ENCODE measurements at places on chromosomes 11 and 22.

- no peak for DNase-seq
Measured at GRCh38 chr11:128180441-128181087, 406.8 kb downstream of the ETS1 start.

DNA sequence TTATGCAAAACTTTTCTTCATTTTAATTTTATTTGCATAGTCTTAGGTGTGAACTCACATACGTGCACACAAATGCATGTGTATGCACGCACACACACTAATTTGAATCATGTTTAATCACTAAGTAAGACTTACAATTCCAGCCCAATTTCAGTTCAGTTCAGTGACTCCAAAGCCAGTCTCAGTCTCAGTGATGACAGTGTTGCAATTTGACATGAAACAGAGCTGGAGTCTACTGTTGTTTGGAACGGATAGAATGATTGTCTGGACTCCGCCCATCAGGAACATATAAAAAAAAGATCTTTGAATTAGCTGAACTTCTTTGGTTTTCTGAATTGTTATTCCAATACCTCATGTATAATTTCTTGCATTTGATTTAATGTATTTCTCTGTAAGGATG, 14.9 kb upstream of the OR51S1 start:
- no peak for DNase-seq

- no peak for DNase-seq
Measured at GRCh38 chr11:40054631-40055030, 1404.8 kb downstream of the LRRC4C start.

DNA sequence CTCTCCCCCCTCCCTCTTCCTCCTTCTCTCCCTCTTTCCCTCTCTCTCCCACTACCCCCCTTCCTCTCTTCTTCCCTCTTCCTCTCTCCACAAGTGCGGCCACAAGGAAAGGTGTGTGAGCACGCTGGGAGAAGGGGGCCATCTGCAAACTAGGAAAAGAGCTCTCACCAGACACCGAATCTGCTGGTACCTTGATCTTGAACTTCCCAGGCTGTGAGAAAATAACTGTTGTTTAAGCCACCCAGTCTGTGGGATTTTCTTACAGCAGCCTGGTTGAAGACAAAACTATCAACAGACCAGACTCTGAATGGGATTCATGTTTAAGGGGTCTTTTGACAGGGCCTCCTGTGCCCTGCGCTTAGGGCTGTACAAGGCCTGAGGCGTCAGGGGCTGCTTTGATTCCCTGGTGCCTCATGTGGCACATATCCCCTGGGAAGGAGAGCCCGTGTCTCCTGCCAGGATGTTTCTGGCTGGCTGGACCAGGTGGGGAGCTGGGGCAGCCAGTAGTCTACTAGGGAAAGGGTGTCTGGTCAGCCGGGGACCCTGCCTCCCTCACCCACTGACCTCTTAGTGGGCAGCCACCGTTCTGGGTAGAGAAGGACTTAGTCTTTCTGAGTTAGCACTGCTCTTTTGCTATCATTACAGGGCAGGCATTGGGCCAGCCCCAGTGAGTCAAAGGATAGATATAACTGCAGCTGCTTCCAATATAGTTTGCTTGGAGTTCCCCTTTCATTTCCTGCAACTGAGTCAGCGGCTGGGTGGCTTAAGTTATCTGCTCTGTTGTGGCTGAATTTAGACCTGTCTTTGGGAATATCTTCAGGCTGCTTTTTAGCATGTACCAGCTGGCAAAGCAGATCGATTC, 6.2 kb downstream of the PANX1 start:
- DNase-seq: peak; percentile 79

DNA sequence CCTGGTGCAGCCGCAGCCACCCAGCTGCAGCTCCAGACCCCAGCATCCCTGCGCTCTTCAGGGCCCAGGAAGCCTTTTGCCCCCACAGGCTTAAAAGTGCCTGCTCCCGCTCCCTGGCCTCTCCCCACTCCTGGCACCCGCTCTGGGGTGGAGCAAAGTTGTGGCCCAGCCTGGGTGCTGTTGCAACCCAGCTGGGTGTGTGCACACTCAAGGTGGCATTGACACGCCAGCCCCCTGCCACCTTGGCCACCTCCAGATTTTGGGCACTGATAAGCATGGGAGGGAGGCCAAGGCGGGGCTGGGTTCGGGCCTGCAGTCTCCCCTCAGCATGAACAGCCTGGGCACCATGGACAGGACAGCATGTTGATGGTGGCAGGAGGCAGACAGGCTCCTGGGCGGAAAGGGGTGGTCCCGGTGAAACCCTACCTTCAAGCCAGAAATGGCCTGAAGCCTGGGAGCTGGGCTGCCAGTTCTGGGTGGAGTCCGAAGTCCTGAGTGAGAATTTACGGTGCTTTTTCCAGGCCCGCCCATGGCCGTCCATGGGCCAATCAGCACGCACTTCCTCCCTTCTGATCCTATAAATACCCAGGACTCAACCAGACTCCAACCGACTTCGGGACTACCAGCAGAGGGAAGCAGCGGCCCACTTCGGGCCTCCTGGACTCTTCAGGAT, 23.6 kb upstream of the RNASEH2C start:
- peak; percentile 79 for DNase-seq

GRCh38 chr11:20026629-20027555, 133.4 kb downstream of the DBX1 start:
- no peak for DNase-seq

DNA sequence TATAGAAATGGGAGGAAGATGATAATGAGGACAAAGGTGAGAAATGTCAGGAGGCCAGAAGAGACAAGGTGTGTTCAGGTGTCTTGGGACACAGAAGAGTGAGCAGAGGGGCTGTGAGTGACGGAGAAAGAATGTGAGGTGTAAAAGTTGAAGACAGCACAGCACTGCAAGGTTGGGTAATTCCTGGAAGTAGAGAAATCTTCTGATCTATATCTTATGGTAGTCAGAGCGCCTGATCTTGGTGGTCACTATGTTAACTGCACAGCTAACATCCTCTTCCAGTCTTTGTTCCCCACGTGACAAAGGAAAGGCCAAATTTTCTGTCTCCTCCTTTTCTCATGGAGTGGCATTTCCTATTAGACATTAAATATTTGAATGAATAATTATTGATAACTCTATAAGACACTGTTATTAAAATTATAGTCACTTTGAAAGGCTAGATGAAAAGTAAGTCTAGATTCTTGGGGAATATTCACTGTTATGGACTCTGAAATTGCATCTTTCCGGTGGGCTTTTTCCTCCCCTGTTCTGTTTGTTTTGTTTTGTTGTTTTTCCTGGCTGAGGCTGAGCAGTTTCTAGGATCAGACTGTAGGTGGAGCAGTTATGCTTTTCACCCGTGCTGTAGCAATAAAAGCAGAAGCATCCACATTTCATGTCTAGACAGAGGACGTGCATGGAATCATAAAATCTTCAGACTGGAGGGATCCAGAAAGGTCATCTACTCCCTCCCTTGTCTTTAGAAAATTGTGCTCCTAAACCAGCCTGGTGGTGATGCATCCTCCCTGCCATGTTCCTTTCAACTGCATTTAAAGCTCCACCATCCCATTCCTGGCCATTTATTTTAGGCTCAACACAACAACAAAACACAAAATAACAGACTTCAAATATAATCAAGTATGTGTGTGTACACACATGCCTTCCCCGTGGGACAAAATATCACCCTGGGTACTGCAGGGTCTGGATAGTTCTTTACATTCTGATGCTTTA, 26.6 kb downstream of the SC5D start:
- DNase-seq: peak; percentile 62

DNA sequence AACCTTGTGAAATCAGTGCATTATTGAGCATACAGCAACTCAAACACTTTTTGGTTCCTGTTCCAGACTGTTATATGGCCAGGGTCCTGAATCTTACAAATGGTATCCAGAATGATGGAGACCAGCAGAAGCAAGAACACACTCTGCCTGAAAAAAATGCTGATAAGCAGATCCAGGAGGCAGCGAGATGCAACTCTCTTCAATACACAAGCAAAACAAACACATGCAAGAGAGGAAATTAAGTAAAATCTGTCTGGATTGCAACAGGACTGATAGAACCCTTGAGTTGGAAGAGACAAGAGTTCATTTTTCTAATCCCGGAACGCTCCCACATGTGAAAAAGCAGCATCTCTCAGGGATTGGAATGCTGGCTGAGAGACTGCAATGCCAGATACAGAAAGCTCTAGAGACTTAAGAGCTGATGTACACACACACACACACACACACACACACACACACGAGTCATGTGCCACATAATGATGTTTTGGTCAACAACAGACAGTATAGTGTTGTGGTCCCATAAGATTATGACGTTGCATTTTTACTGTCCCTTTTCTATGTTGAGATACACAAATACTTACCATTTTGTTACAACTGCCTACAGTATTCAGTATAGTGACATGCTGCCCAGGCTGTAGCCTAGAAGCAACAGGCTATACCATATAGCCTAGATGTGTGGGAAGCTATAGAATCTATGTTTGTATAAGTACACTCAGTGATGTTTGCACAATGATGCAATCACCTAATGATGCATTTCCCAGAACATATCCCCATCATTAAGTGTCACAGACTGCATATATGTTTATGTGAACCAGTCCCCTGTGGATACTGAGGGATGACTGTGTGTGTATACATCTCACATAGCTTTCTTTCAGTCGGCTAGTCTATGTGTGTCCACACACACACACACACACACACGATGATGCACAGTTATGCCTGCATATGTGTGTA, 406.6 kb downstream of the LARGE1 start:
- no peak for DNase-seq

- DNase-seq: no peak
Measured at GRCh38 chr22:36340621-36341020, 47.1 kb downstream of the MYH9 start.

- peak; percentile 16 for DNase-seq
Measured at GRCh38 chr22:18120857-18121256, 10.2 kb downstream of the TUBA8 start.

DNA sequence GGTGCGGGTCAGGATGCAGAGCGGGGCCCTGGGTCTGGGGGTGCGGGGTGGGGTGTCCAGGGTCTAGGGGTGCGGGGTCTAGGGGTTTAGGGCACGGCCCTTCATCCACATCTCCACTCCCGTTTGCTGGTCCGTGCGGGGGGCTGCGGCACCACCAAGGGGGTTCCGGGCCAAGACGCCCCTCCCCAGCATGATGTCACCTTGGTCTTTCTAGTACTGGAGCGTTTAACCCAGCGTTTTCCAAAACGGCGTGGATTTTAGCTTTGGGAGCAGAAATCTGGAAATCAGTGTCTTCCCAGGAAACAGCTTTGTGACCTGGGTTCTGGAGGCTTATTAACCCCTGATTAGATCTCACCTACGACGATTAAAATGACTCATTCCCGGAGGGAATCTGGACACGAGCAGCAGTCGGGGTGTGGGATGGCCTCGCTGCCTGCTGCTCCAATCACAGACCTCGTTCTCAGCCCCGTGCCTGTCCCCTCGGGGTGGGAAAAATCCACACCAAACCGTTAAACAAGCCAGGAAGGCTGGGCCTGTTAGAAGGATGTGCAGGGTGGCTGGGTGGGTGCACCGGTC, 759 bp downstream of the AP2A2 start:
- DNase-seq: no peak

- DNase-seq: peak; percentile 9
Measured at GRCh38 chr11:116062490-116063171, 558.4 kb upstream of the CADM1 start.
